ENCODE measurements at places on chromosomes 11 and 22. TPM values are rescaled to one million over a fixed set of nuclear protein-coding genes. Genes with fewer than 3 reads are reported as not detected.
A peak's percentile ranks its signal among the peaks of the same experiment; 100 is the strongest.

DNA sequence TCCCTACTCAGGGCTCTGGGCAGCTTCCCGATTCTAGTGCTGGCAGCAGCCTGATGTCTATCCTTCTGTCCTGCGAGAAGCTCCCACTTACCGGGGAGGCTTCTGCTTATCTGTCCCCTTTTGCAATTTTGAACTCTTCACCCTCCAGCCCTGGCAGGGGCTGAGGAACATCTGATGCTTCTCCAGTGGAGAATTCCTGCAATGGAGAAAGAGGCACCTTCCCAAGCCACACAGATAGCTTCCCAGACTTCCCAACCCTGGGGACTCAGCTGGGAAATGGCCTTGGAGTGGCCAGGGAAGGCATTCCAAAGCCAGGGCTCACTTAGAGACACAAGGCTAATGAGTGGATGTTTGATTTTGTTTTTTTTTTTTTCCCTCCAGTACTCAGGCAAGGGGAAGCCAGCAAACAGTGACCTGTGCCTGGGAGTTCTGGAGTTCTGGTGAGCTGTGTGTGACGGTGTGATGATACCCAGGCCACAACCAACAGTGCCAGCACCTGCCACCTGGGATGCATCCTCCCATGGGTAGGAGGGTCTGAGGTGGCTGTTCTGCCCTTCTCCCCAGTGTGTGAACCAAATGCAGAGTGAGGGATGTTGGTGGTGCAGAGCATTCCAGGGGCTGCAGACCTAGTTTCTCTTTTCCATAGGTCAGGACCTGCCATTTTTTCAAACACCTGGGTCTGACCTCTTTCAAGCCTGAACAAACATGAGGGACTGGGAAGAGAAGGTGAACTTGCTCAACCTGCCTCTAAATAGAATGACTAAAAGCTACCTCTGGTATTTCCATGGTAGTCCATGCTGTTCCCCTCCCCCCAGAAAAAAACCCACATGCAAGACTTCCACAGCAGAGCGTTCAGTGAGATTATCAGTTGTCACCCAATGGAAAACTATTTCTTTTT lies 95.1 kb downstream of the CCDC81 start:
- no peak for DNase-seq
- H3K36me3 ChIP-seq, result no peaks in the 10 kb centered on the region
- no peaks in the 10 kb centered on the region for H3K27me3 ChIP-seq

- H3K4me1 ChIP-seq, result no peaks in the 10 kb centered on the region
- no peak for DNase-seq
- H3K4me3 ChIP-seq, result no peak overlapping the region
- H3K36me3 ChIP-seq, result no peaks in the 10 kb centered on the region
- H3K27ac ChIP-seq, result no peak overlapping the region
Observed at GRCh38 chr11:23723861-23724260, 773.0 kb upstream of the LUZP2 start.

DNA sequence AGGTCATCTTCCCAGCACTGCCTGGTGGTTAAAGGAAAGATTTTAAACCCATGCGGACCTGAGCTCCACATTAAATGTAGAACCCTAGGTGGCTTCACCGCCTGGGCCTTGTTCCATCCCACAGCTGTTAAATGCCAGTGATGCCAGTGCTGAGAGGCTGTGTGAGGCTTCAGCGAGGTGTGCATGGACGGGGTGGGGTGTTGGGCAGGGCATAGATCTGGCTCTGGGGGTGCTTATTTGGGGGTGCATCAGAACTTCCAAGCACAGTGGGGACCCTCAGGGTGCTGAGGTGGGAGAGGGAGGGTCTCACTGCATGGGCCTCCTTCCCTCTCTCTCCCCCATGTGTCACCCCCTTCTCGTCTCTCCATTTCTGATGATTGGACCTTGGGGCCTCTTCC lies 90.1 kb upstream of the B3GAT1 start:
- H3K27me3 ChIP-seq, result no peaks in the 10 kb centered on the region
- no peaks in the 10 kb centered on the region for H3K36me3 ChIP-seq
- no peak for DNase-seq

- H3K4me1 ChIP-seq, result no peaks in the 10 kb centered on the region
- H3K36me3 ChIP-seq, result no peaks in the 10 kb centered on the region
- DNase-seq, result no peak
- no peak overlapping the region for H3K4me3 ChIP-seq
- no peak overlapping the region for H3K27ac ChIP-seq
Observed at GRCh38 chr22:48719978-48720661, 1107.6 kb downstream of the BRD1 start.

DNA sequence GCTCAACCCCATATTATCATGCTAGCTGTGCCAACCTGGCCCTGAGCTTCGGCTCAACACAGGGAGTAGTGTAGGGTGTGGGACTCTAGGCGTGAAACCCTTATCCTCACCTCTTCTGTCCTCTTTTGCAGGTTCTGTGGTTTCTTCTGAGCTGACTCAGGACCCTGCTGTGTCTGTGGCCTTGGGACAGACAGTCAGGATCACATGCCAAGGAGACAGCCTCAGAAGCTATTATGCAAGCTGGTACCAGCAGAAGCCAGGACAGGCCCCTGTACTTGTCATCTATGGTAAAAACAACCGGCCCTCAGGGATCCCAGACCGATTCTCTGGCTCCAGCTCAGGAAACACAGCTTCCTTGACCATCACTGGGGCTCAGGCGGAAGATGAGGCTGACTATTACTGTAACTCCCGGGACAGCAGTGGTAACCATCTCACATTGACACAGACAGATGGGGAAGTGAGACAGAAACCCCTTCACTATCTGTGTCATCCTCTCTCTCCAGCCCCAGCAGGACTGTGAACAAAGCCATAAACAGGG lies 76.4 kb downstream of the GGTLC2 start:
- H3K36me3 ChIP-seq, result no peaks in the 10 kb centered on the region
- H3K4me3 ChIP-seq, result no peak overlapping the region
- no peak for DNase-seq
- H3K4me1 ChIP-seq, result no peaks in the 10 kb centered on the region

DNA sequence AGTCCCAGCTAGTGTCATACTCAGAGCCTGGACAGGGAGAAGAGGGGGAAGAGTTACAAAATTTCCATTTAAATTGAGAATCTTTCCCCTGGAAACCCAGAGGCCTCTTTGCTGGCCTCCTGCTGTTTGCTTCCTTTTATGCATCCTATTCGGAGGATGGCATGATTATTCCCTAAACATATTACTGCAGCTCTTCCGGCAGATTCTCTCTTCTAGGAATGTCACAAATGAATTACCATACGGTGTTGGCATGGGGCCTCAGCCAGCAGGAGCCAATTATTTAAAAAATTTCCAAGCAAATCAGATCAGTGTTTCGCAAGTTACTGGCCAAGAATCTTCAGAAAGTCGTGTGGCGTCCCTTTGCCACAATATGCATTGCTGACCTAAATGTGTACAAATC lies 326.7 kb upstream of the NCAM1 start:
- no peak for DNase-seq
- no peaks in the 10 kb centered on the region for H3K4me1 ChIP-seq
- no peak overlapping the region for H3K27ac ChIP-seq
- H3K4me3 ChIP-seq, result no peak overlapping the region

DNA sequence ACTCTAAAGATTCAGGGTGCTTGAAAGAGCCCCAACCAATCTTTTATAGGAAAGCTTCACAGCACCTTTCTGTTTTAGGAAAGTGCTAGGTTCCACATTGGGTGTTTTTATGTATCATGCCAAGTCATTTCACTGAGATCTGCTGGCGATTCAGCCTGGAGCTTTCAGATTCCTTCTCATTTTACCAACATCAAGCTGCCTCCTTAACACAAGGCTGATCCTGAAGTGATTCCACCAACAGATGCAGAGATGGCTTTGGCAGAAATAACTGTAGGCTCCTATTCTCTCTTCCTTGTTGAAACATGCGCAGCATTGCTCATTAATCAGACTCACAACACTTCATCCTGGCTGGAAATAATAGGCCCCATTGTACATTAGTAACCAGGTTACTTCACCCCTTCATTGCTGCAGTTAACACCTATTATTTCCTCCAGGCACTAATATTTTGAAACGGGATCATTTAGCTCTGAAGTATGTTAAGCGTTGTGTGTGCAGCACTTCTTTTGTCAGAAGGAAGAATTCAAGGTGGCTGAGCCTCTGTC lies 89.0 kb downstream of the OPCML start:
- H3K4me3 ChIP-seq, result no peak overlapping the region
- no peaks in the 10 kb centered on the region for H3K4me1 ChIP-seq
- H3K27me3 ChIP-seq, result no peaks in the 10 kb centered on the region
- DNase-seq, result no peak
- H3K27ac ChIP-seq, result no peak overlapping the region

GRCh38 chr11:118343248-118343647 lies 743 bp upstream of the CD3D start:
- H3K27ac ChIP-seq, result no peak overlapping the region
- no peaks in the 10 kb centered on the region for H3K36me3 ChIP-seq
- DNase-seq, result no peak
- H3K27me3 ChIP-seq, result peaks cover 24% of the 10 kb centered on the region
- no peaks in the 10 kb centered on the region for H3K4me1 ChIP-seq

- no peak overlapping the region for H3K27ac ChIP-seq
- DNase-seq, result no peak
- H3K27me3 ChIP-seq, result no peaks in the 10 kb centered on the region
- H3K4me1 ChIP-seq, result no peaks in the 10 kb centered on the region
- no peak overlapping the region for H3K4me3 ChIP-seq
- H3K36me3 ChIP-seq, result no peaks in the 10 kb centered on the region
Observed at GRCh38 chr11:93572171-93572570, 29.0 kb upstream of the SMCO4 start.

GRCh38 chr11:41254966-41255365 lies 204.5 kb downstream of the LRRC4C start:
- no peak overlapping the region for H3K4me3 ChIP-seq
- no peaks in the 10 kb centered on the region for H3K36me3 ChIP-seq
- H3K27me3 ChIP-seq, result no peaks in the 10 kb centered on the region
- DNase-seq, result no peak

- no peaks in the 10 kb centered on the region for H3K36me3 ChIP-seq
- H3K27ac ChIP-seq, result no peak overlapping the region
- H3K4me3 ChIP-seq, result no peak overlapping the region
- H3K4me1 ChIP-seq, result no peaks in the 10 kb centered on the region
- DNase-seq, result no peak
Observed at GRCh38 chr11:92313784-92314183, 89.2 kb downstream of the FAT3 start.

DNA sequence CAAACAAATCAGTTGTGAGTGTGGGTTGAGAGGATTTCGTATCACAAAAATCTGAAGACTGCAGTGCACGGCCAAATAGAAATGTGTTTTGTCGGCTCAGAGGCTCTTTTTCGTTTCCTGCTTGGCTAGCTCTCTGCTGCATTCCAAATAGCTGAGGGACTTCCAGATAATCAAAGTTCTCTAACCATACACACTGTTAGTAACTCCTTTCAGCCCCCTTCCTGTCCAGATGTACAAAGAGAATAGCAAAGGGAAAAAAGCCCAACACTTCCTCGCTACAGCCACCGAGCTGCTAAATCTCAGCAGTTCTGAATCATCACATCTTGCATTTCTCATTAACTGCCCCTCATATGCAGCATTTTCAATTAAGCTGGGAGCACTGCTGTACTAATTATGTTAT lies 203.1 kb downstream of the TENM4 start:
- H3K4me1 ChIP-seq, result no peaks in the 10 kb centered on the region
- H3K27me3 ChIP-seq, result no peaks in the 10 kb centered on the region
- H3K4me3 ChIP-seq, result no peak overlapping the region
- no peaks in the 10 kb centered on the region for H3K36me3 ChIP-seq

- no peaks in the 10 kb centered on the region for H3K36me3 ChIP-seq
- H3K4me1 ChIP-seq, result no peaks in the 10 kb centered on the region
- H3K27ac ChIP-seq, result no peak overlapping the region
- no peaks in the 10 kb centered on the region for H3K27me3 ChIP-seq
- no peak overlapping the region for H3K4me3 ChIP-seq
- DNase-seq, result no peak
Observed at GRCh38 chr22:38193580-38193979, 8.2 kb upstream of the MAFF start.

GRCh38 chr11:114820621-114821020 lies 142.3 kb downstream of the NXPE2 start:
- H3K4me3 ChIP-seq, result no peak overlapping the region
- no peaks in the 10 kb centered on the region for H3K27me3 ChIP-seq
- H3K27ac ChIP-seq, result no peak overlapping the region
- no peaks in the 10 kb centered on the region for H3K36me3 ChIP-seq

- DNase-seq, result no peak
- H3K36me3 ChIP-seq, result no peaks in the 10 kb centered on the region
- no peak overlapping the region for H3K4me3 ChIP-seq
Observed at GRCh38 chr11:31921081-31921480, 110.0 kb upstream of the PAX6 start.

GRCh38 chr11:133635244-133635739 lies 103.0 kb upstream of the OPCML start:
- H3K4me3 ChIP-seq, result no peak overlapping the region
- DNase-seq, result no peak
- no peaks in the 10 kb centered on the region for H3K4me1 ChIP-seq
- no peaks in the 10 kb centered on the region for H3K27me3 ChIP-seq

DNA sequence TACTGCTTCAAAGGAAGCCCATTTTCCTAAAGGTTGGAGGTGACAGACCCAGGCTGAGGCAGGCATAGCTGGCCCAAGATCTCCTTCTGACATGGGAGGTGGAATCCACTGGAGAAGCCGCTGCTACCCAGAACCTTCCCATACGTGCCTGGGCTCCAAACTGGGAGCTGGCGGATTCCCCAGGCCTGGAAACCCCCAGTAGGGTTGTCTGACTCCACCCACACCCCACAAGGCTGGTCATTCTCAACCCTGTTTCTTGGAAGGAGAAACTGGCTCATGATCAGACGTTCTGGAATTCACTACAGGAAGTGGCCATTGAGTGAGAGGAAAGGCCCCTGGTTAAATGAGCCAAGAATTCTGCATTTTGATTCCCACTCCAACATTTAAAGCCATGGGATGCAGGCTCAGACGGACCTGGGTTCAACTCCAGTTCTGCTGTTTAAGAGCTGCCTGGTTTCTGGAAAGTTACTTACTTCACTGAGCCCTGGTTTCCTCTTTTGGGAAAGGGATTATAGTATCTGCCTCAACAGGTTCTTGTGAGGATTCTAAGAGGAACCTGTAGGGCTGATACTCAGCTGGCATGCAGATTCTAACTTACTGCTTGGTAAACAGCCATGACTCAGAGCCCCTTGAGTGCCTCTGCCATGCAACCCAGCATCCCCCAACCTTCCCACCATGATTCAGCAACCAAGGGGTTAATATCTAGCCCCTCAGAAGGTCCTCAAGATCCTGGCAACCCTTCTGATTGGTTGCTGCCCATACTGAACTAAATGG lies 19.4 kb upstream of the TSKU start:
- H3K4me3 ChIP-seq, result no peak overlapping the region
- H3K4me1 ChIP-seq, result peaks cover 23% of the 10 kb centered on the region
- H3K27ac ChIP-seq, result peak overlapping the region; percentile 42
- no peaks in the 10 kb centered on the region for H3K27me3 ChIP-seq
- no peaks in the 10 kb centered on the region for H3K36me3 ChIP-seq

KDM4D gene
- 1.3 TPM for polyA plus RNA-seq

OR52H1 gene
- polyA plus RNA-seq, result 0.33 TPM

FIBIN gene
- polyA plus RNA-seq, result not detected

ADSL gene
- polyA plus RNA-seq, result 110 TPM

OR6T1 gene
- polyA plus RNA-seq, result not detected

OR56A1 gene
- polyA plus RNA-seq, result not detected

APOA1 gene
- not detected for polyA plus RNA-seq

HEPN1 gene
- not detected for polyA plus RNA-seq

CD248 gene
- polyA plus RNA-seq, result 0.03 TPM

C1QTNF5 gene
- 228 TPM for polyA plus RNA-seq

PATE3 gene
- not detected for polyA plus RNA-seq

CRACR2B gene
- 10.7 TPM for polyA plus RNA-seq
